Urinary bladder (tissue), 4 donors: ENCODE measurements at places on chromosomes 4 and X. TPM values are rescaled to one million over a fixed set of nuclear protein-coding genes. Genes with fewer than 3 reads are reported as not detected.
A peak's percentile ranks its signal among the peaks of the same experiment; 100 is the strongest.

Gene ENPP6
- polyA plus RNA-seq = 1.2 TPM

Gene TAF7L
- polyA plus RNA-seq = 0.13 TPM

Gene RAB40AL
- polyA plus RNA-seq = not detected

Gene HELT
- not detected for polyA plus RNA-seq

Gene AFM
- polyA plus RNA-seq = 0.05 TPM

Gene SPANXD
- polyA plus RNA-seq = not detected

Gene CENPVL1
- polyA plus RNA-seq = not detected

Gene HSFX1
- 1.5 TPM for polyA plus RNA-seq

Gene FAM133A
- polyA plus RNA-seq = 0.04 TPM

DNA sequence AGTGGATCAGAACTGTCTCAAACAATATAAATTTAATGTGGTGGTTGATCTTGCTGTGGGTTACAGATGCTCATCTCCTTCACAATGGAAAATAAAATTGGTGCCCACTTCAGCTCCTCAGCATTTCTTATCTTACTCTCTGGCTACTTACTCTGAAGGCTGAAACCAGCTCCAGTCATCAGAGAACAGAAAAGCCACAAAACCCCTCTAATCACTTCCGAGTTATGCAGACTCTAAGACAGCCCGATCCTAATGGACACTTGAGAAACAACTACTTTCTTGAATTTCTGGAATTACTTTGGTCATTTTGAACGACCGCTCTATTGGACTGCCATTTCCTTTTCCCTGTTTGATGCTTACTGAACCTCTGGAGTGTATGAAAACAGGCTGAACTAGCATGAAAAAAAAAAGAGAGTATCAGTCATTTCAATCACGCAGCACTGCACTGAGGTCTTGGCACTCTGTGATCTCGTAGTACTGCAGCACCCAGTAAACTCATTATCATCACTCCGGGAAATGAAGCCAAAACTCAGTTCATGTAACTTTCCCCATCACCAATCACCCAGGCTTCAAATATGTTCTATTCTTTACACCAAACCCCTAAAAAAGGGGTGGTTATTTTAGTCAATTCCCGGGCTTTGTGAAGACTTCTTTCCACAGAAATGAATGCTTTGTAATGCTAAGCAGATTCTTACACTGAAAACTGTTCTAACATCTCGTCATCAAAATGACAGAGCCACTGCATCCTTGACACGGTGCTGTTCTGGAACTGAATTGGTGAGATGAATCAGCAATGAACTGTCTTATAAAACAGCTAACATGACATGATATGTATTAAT, 54.5 kb downstream of the TSPAN5 start:
- no peak for DNase-seq

- DNase-seq = no peak
Measured at GRCh38 chr4:104128850-104129213, 365.9 kb downstream of the CXXC4 start.

- no peak for DNase-seq
Measured at GRCh38 chr4:88738180-88738579, 40.6 kb upstream of the NAP1L5 start.

DNA sequence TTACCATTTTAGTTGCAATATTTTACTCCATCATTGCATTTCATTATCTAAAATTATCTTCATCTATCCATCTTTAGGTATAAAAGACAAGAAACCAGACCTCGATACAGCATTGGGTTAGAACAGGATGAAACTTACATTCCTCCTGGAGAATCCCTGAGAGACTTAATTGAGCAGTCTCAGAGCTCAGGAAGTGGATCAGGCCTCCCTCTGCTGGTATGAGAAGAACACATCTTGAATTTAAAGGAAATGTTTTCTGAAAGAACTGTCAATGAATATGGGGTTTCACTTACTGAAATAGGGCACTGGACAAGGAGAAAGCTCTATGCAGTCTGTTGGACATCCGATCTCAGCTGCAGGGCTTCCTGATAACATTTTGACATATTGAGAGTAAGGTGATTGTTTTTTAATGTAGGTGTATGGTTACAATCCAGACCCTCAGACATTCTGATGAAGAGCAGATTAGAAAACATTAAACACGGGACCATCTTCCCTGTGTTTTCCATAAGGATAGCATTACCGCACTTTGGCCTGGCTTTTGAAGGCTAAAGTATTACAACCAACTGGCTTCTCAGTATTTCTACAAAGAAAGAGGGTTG, 367.2 kb downstream of the BMPR1B start:
- peak; percentile 31 for DNase-seq

GRCh38 chr4:3318561-3319021, 25.8 kb downstream of the RGS12 start:
- DNase-seq = no peak

GRCh38 chr4:186942758-186943377, 219.2 kb upstream of the FAT1 start:
- no peak for DNase-seq
